ENCODE measurements at places on chromosomes 7 and 10. TPM values are rescaled to one million over a fixed set of nuclear protein-coding genes. Genes with fewer than 3 reads are reported as not detected.
A peak's percentile ranks its signal among the peaks of the same experiment; 100 is the strongest.

GRCh38 chr10:79378647-79379511, 31.6 kb downstream of the PPIF start:
- no peak for DNase-seq

The TFPI2 gene
- total RNA-seq: 1.1 TPM

The SEMA3C gene
- 0.93 TPM for total RNA-seq

The HOXA4 gene
- 0.90 TPM for total RNA-seq

- no peak for DNase-seq
Observed at GRCh38 chr7:47734949-47735291, 153.0 kb upstream of the TNS3 start.

GRCh38 chr10:101867931-101868330, 24.3 kb upstream of the KCNIP2 start:
- no peak for DNase-seq

DNA sequence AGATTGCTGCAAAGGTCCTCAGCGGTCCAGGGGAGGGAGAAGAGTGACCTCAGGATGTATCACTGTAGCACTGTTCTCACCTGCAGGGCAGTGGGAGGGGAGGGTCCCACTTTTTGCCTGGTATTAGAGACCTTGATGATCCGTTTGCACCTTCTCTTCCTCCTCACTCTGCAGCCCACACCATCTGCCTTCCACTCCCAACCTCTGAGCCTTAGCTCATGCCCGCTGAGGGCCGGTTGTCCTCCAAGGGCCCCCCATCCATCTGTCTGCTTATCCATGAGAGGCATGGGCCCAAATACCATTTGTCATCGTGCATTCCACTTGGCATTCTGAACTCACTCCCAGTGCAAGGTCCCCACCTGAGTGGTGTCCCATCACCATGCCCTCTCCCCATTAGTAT, 64.6 kb upstream of the PCBD1 start:
- DNase-seq: peak; percentile 21

GRCh38 chr10:110233846-110234245, 26.4 kb downstream of the MXI1 start:
- no peak for DNase-seq

GRCh38 chr7:17275749-17276671, 22.4 kb upstream of the AHR start:
- DNase-seq: no peak

DNA sequence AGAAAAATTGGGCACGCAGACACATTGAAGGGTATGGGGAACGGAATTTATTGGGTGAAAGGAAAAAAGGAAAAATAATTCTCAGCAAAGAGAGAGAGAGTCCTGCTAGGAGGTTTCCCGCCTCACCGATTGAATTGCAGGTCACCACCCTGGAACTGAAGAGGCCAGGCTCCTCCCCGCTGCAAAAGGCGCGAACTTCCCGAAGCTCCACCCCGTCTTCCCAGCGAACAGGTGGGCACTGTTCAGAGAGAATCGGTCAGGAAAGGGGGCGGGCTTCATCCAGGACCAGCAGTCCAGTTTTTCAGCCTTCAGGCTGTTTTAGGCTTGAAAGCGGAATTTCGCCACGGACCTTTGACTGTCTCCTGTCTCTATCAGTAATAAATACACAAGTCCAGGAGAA, 27.3 kb upstream of the CADPS2 start:
- no peak for DNase-seq

DNA sequence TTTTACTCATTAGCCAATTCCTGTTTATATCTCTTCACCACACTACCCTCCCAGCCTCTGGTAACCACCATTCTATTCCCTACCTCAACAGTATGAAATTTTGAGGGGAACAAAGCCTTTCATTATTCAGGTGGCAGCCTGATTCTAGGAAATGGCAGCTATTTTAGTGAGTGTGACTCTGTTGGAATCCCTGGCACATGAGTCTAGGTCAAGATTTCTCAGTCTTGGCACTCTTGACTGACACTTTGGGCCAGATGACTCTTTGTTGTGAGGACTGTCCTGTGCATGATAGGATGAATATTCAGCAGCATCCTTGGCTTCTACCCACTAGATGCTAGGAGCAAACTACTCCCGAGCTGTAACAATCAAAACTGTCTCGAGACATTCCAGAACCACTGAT, 322.8 kb upstream of the PHYHIPL start:
- DNase-seq: no peak

The CALN1 gene
- 0.98 TPM for total RNA-seq

DNA sequence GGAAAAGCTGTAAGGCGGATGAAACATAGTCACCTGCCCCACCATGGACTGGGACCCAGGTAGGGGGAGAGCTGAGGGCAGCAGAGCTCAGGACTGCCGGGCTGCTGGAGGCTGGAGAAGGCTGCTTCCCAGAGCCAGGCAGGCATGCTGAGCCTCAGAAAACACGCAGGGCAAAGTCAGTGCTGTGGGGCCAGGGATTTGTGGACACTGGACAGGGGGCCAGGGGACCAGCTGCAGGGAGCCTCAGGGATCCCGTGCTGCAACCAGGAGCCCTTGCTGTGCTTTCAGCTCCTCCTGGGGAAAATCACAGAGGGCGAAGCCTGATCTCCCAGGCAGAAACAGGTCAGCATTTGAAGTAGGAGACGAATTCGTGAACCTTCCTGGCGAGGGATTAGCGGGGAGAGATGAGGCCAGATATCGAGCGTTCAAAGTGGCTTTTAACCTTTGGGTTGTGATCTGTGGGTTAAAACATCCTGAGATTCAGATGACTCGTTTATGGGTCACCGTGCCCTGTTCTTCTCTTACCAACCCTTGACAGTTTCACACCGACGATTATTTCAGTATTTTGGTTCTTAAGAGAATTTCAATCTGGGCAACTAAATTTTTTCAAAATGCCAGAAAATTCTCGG, 85.6 kb upstream of the SHH start:
- no peak for DNase-seq

The SPDYE11 gene
- total RNA-seq: not detected

GRCh38 chr10:105284476-105285215, 643.6 kb downstream of the SORCS3 start:
- DNase-seq: no peak

DNA sequence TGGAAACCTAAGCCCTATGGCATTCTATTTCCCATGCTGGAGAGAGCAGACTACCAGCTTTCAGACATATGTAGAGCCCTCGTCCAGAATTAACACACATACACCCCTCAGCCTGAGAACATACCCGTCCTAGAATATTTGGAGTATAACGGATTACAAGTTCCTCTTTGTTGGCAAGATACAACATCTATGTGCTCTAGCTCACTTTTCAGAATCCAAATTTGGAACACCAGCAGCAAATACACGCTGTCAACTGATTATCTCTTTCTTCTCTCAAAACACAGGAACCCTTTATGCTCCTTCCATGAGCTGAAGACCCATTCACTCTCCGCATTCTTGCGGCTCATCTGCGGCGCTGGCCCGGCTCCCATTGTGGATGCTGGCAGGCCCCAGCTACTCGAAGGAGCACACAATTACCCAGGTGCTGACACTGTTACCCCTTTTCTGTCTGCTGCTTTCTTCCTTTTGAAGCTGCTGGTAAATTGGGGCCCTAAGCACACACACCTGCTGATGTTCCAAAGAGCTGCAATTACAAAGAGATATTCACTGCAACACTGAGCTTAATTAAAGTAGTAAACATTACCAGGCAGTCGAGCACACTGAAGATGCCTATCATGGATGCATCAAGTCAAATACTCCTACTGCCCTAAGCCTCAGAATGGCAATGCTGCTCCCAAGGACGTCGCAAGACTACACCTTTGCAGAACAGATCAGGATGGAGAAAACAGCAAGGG, 70.0 kb downstream of the VOPP1 start:
- no peak for DNase-seq

DNA sequence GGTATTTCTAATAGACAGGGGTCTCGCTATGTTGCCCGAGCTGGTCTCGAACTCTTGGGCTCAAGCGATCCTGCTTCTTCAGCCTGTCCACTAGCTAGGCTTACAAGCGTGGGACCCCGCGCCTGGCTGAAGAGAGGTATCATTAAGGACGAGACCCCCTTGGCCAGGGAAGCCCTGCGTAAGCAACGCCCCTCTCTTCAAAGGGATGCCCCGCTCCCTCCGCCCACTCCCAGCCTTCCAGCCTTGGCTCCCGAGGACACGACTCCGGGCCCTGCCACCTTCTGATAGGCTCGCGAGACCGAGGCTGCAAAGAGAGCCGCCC, 220 bp upstream of the ZKSCAN5 start:
- no peak for DNase-seq
